ENCODE measurements at places on chromosomes 6 and 20.

DNA sequence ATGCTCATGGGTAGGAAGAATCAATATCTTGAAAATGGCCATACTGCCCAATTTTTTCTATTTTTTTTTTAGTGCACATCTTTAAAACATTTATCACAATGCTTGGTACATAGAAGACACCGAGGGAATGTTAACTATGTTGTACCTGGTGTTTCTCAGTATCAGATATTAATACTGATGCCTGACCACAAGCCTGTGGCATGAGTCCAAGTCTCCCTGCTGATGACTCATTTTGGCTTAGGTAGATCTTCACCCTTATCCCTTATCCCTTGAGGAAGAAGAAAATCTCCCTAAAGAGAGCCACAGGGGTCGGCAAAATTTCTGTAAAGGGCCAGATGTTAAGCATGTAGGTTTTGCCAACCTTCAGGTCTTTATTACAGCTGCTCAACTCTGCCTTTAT, 14.5 kb downstream of the CD109 start:
- DNase-seq: no peak
- H3K4me3 ChIP-seq: no peak overlapping the region
- peaks cover 1% of the 10 kb centered on the region for H3K27me3 ChIP-seq
- H3K36me3 ChIP-seq: peaks cover 7% of the 10 kb centered on the region
- H3K4me1 ChIP-seq: peaks cover 13% of the 10 kb centered on the region

- peaks cover 12% of the 10 kb centered on the region for H3K4me1 ChIP-seq
- no peaks in the 10 kb centered on the region for H3K36me3 ChIP-seq
- DNase-seq: no peak
- no peaks in the 10 kb centered on the region for H3K27me3 ChIP-seq
- no peak overlapping the region for H3K4me3 ChIP-seq
Observed at GRCh38 chr6:116385459-116385802, 14.7 kb downstream of the DSE start.

DNA sequence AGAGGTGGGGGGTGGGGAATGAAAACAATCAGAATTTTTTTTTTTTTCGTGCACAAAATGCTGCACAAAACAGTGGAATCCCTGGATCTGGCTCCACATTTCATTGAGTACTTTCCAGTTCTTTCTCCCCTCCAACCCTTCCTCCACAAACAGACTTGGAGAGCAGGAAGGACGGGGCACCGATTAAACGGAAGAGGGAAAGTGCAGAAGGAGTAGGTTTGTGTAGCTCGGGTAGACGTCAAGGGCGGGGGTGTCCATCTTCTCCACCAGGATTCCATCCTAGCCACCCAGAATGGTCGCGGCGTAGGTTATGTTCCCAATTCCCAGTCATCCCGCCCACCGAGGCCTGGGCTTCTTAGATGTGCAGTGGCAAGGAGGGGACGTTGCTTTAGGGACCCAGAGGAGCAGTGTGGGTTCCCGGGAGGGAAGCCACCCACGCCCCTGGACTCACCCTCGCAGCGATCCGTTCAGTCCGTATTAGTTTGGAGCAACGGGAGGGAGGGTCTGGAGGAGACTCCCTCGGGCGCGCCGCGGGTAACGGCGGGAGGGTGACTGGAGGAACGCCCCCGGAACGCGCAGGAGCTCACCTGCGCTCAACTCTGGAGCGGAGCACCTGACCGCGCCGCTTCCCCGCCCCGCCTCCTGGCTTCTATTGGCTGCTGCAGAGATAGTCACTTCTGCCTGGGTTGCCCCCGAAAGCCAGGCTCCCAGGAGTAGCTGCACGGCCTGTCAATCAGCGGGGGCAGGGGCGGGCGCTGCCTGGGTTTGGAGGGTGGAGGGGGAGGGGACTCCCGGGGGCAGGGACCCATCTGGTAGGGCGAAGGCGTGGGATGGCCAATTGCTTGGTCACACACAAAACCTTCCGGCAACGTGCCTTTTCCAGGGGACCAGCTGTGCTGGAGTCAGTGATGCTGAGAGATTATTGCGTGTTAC, at the start of gene ENPP5:
ENPP5 (minus strand) TSS at position 624 of the 933 bp plus-strand sequence. CDS start 2,718 bp downstream, outside the sequence.
- no peak within 1 kb of the TSS for H3K27ac ChIP-seq
- H3K36me3 ChIP-seq: no peaks in the 10 kb centered on the region
- DNase-seq: peak; percentile 88

- H3K4me1 ChIP-seq: no peaks in the 10 kb centered on the region
- no peak overlapping the region for H3K27ac ChIP-seq
- no peaks in the 10 kb centered on the region for H3K27me3 ChIP-seq
- H3K36me3 ChIP-seq: peaks cover 19% of the 10 kb centered on the region
- no peak overlapping the region for H3K4me3 ChIP-seq
Observed at GRCh38 chr6:7249946-7250643, 62.9 kb downstream of the SSR1 start.

GRCh38 chr20:2701671-2702081, 9.1 kb downstream of the EBF4 start:
- H3K4me3 ChIP-seq: no peak overlapping the region
- H3K27ac ChIP-seq: no peak overlapping the region
- H3K27me3 ChIP-seq: no peaks in the 10 kb centered on the region
- H3K36me3 ChIP-seq: no peaks in the 10 kb centered on the region
- no peak for DNase-seq

DNA sequence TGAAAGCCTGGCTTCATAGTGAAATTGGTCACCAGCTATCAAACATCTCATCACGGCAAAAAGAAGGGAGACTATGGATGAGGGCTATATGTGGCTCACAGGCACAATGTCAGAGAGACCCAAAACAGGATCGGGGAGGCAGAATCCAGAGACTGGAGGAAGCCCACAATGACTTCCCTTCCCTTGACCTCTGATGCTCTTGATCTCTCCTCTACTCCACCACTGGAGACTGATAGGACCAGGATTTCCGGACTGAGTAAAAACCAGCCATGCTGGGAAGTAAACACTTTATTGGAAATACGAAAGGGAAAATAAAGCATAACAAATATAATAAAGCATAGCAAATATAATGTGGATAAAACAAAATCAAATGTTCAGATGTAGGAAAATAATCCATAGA, 597.3 kb downstream of the UTRN start:
- H3K27me3 ChIP-seq: peaks cover 16% of the 10 kb centered on the region
- no peaks in the 10 kb centered on the region for H3K4me1 ChIP-seq
- H3K4me3 ChIP-seq: no peak overlapping the region
- no peak overlapping the region for H3K27ac ChIP-seq
- H3K36me3 ChIP-seq: no peaks in the 10 kb centered on the region

GRCh38 chr6:157558049-157558448, 177.1 kb downstream of the ZDHHC14 start:
- no peaks in the 10 kb centered on the region for H3K27me3 ChIP-seq
- no peak overlapping the region for H3K27ac ChIP-seq
- no peak for DNase-seq
- H3K4me1 ChIP-seq: peaks cover 45% of the 10 kb centered on the region
- H3K36me3 ChIP-seq: no peaks in the 10 kb centered on the region
- no peak overlapping the region for H3K4me3 ChIP-seq

Measured in activated CD8-positive, alpha-beta T cell treated with anti-CD3 and anti-CD28 coated beads for 36 hours (primary cell).